ENCODE measurements at places on chromosomes 12 and 14.
A peak's percentile ranks its signal among the peaks of the same experiment; 100 is the strongest.

GRCh38 chr14:21527318-21527679 lies 1.2 kb upstream of the SALL2 start:
- no peak for DNase-seq

DNA sequence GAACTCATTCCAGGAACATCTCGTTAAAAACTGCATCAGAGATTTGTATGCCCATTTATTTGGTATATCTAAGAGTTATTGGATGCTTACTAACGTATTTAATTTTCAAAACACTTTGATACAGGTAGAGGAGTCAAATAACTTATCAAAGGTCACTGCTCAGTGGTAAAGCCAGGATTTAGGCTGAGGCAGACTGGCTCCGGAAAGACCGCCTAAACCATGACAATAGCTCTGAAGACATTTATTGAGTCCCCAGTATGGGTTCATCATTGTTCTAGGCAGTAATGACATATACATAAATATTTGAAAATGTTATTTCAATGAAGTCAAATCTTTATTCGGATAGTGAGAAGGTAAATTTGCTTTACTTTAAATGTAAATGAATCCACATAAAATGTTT lies 30.3 kb downstream of the WBP11 start:
- DNase-seq: no peak

DNA sequence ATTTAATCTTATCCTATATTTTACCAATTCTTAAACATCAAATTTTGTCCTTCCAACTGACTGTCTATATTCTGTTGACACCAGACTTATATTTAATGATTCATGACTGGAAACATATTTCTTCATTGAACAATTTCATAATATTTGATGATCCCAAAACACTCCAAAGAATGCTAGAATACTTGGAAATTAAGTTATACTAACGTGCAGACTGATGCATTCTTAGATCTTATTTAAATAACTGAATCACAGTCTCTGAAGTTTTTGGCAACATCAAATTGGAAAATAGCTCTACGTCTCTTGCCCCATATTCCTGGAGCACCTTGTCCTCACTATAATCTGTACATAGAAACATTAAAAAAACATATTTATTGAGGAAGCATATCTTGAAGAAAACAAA lies 127.4 kb downstream of the HMGA2 start:
- DNase-seq: no peak

DNA sequence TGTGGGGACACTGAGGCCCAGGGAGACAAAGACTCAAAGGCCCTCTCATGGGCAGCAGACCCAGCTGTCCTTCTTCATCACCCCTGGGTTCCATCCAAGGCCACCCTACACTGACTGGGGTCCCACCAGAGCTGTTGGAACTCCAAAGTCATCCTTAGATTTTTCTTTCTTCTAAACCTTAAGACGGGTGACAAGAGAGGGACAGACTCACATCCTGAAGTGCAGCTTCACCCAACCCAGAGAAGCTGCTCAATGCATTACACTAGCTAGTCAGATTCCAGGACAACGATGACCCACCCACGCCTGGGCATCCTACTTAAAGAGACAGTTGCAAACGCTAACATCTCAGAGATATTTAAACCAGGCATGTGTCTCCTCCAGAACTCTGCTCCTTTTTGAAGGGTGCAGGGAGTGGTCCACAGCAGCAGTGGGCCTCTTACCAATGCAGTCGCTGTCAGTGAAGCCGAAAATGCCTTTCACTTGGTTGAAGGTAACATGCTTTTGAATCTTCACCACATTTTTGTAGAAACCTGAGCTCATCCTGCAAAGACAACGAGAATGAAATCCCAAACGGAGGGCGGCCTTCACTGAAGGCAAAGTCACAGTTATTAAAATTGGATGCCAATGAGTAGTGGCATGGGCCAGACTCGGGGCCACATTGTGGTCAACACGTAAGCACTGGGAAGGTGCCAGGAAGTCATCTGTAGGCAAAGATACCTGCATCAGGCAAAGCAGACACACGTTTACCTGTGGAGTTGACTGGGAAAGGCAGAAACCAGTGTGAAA lies 23.4 kb downstream of the SLC25A47 start:
- no peak for DNase-seq

DNA sequence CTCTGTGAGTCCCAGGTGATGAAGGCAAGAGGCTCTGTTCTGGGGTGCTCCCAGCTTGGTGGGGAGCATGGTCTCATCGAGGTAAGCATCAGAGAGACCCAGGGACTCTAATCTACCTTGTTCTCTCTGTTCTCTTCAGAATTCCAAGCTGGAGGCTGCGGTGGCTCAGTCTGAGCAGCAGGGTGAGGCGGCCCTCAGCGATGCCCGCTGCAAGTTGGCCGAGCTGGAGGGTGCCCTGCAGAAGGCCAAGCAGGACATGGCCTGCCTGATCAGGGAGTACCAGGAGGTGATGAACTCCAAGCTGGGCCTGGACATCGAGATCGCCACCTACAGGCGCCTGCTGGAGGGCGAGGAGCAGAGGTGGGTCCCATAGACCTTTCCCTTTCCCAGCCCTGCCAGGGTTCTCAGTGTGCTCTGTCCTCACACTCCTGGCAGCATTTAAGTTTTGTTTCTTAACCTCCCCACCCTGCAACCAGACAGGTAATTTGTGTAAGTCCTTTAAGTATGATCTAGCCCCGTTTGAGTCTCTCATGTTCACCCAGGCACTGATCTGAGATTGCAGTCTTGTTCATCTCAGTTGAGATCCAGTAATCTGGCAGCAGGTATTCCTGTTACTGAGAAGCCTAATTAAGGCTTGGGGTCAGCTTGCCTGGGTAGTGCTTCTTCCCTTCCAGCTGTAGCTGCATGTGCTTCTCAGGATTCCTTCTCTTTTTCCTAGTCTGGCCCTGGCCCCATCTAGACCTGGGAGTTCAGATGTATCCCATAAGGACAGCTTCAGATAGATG lies 14.8 kb upstream of the KRT81 start:
- no peak for DNase-seq

DNA sequence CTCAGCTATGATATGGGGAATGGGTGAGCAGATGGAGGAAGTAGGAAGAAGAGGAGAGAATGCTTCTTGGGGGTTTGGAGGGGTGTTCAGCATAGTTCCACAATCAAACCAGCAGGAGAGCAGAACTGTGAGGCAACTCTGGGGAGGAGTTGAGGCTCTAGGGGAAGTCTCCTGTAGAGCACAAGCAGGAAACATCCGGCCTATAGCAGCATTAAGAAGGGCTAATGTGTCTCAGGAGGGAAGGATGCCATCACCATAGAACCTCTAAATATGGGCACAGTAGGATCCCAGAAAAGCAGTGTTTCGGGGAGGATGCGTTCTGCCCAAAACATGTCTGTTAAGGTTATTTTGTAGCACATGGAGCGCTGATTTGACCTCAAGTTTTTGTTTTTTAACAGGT lies 8.4 kb upstream of the SALL2 start:
- no peak for DNase-seq

DNA sequence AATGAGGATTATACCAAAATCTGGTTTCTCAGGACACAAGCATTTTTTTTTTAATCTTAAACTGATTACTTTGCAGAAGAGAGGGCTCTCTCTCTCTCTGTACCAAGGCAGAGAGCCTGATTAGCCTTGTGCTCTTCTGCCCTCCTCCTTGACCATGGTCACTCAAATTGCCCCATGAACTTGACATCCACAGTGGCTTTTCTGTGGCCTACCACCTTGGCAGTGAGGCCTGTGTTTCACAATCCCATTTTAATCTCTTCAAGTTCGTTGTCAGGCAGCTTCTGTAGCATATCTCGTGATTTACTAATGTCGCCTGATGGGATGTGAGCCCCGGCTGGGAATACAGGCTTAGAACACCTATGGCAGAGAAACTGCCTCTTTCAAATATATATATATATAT lies 30.7 kb upstream of the PWP1 start:
- DNase-seq: no peak

- no peak for DNase-seq
Measured at GRCh38 chr12:90870971-90871725, 83.8 kb downstream of the CCER1 start.

GRCh38 chr12:92063641-92064040 lies 82.0 kb downstream of the BTG1 start:
- DNase-seq: no peak

GRCh38 chr12:21985155-21985554 lies 43.9 kb upstream of the ABCC9 start:
- DNase-seq: no peak

- DNase-seq: peak; percentile 86
Measured at GRCh38 chr14:71532344-71532743, 399.9 kb upstream of the RGS6 start.

GRCh38 chr12:52865090-52865944 lies 16.5 kb upstream of the KRT78 start:
- peak; percentile 77 for DNase-seq

DNA sequence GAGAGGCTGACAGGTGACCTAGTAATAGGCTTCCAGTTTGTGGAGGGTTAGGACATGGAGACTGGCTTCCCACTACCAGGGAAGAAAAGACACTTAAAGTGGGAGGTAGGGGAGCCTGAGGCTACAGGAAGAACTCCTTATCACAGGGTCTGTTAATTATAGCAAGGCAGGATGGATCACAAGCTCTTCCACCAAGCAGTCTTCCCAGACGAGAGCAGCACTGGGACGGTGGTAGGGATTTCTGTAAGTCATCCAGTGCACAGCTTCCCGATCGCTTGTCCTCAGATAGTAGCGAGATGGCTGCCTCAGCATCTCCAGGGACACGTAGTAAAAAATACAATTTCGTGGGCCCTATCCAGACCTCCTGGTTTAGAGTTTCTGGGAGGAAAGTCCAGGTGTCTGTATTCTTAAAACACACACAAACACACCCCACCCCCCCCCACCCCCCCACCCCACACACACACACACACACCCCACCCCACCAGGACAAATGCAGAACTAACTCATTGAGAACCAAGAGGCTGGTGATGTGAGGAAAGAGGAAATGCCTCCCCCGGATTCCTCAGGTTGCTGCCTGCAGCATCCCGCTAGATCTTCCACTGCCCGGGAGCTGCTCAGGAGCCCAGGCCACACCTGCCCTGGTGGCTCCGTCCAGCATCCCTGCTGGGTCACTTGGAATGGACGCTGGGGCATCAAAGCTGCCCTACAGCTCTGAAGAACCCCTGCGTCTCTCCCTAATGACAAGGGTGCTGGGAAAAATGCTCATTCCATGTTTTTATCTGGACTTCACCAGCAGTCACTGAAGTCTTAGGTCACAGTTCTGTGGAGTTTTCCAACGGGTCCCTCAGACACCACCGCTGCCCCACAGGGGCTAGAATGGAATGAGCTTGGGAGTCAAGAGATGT lies 307.2 kb downstream of the CACNA1C start:
- no peak for DNase-seq

- DNase-seq: no peak
Measured at GRCh38 chr12:91662021-91662420, 479.4 kb upstream of the DCN start.

GRCh38 chr12:11951209-11951608 lies 119.5 kb upstream of the BCL2L14 start:
- no peak for DNase-seq

- no peak for DNase-seq
Measured at GRCh38 chr12:92421701-92422100, 276.1 kb upstream of the BTG1 start.

- DNase-seq: peak; percentile 71
Measured at GRCh38 chr14:103141117-103141796, 18.0 kb downstream of the TNFAIP2 start.

DNA sequence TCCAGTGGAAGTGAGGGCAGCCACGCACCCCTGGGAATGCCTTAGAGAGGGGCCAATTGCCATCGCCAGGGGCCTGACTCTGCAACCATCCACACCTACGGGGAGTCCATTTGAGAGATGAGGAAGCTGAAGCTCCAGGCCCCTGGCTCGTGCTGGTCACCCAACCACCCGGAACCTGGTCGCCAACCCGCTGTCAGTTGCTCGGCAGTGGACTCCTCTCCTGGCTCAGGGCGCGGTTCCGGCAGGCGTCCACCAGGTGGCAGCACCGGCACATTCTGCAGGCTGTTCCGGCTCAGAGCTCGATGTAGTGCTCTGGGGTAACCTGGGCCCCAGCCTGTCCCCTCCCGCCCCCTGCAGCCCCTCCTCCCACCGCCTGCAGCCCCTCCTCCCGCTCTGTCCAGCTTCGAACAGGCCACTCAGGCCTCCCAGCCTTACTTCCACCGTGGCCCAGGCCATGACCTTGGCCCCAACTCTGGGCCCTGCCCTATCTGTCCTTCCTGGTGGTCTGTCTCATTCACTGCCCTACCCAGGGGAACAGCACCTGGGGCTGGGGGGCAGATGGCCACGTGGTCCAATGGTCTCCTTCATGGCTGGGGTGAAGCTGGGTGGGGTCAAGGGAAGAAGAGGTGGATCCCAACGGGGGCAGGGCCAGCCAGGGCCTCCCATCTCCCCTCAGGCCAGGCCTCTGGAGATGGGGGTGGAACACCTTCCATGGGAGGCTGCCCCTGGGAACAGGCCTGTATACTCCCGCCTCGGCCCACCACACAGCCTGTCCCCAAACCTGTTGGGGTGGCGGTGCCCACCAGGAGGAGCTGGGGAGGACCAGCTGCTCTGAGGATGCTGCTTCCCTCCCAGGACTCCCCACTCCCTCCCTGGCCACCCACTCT lies 15.7 kb downstream of the SIVA1 start:
- peak; percentile 78 for DNase-seq

DNA sequence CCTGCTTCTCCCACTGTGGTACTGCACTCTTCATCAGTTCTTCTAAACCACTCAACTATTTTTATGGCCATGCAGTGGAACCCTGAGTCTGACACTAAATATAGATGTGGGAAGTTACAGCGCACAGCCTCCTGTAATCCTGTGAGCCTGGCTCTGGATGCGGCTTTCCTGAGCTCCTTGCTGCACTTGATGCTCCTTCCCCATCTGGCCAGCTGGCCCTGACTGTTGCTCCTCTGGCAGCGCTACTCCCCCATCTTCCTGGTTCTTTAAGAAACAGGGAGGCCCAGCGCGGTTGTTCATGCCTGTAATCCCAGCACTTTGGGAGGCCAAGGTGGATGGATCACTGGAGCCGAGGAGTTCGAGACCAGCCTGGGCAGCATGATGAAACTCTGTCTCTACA lies 24.6 kb downstream of the IQSEC3 start:
- no peak for DNase-seq

DNA sequence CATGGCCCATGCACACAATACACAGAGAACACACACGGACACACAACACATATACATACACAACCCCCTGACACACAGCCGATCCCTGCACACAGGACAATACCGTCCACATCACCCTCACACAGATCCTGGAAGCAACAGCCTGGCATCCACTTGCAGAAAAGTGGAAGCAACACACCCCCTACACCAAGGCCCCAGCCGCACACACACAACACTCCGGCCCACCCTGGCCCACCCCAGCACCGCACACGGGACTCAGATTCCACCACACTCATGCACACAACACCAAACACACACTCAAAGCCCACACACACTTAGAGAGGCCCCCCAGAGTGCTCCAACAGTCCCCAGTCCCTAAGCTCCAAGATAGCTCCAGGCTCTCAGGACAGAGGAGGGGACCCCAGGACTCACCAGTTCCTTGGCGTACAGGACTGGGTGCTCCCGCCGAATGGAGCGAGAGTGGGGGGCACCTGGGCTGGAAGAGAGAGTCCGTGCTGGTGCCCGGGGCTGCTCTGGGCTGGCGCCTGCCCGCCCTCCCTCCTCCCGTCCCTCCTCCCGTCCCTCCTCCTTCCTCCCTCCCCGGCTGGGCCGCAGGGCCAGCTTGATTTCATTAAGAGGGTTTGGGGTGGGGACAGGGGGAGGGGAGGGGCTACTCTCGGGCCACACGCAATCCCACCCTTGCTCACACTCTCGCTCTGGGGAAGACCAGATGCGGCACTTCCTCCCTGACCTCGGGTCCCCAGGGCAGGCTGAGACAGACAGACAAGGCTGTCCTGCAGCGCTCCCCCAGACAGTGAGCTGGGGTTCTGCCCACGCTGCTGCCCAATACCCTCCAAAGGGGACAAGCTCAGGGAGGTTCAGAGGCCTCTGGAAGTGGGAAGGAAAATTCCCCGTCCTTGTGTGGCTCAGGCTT lies at the start of gene TMEM119:
TSS of gene TMEM119 (minus strand) at position 526 of the 913 bp plus-strand sequence. CDS start 5,701 bp downstream, outside the sequence.
- DNase-seq: no peak

- peak; percentile 79 for DNase-seq
Measured at GRCh38 chr14:64755781-64756221, 51.6 kb downstream of the PLEKHG3 start.
